ENCODE measurements at places on chromosomes 5 and 9.

DNA sequence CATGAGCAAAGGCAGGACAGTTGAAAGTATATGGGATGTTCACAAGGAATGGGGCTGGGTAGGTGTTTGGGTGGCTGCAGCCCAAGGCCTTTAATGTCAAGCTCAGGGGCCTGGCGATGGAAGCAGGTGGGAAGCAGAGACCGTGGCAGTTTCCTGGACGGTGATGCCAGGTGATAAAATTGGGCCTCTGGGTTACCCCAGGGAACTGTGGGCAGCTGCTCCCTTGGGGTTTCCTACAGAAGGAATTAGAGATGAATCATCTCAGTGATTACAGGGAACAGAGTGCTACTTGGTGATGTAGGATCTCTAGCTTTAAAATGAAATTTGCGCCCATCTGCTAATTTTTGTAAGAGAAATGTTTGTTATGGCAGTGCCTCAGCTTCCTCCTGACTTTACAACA lies 39.2 kb downstream of the TSTD2 start:
- DNase-seq, result no peak

GRCh38 chr5:31995006-31995405 lies 179.1 kb downstream of the GOLPH3 start:
- no peak for DNase-seq

DNA sequence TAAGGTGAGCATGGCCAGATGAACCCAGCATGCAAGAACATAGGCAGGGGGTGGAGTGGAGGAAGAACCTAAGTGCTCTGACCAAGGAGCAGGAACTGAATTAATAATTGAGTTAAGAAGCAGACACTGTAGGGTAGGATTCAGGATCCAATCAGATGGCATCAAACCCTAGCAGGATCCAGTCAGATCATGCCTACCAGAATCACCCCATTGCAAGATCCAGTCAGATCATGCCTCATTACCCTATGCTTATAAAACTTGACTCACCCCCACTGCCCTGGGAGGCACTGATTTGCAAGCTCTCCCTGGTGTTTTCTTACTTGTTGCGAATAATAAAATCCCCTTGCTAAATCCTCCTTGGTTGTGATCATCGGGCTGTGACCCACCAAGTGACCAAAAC lies 19.7 kb downstream of the TUSC1 start:
- peak; percentile 29 for DNase-seq

GRCh38 chr9:110114086-110114858 lies 93.7 kb downstream of the C9orf152 start:
- DNase-seq, result peak; percentile 56

- no peak for DNase-seq
Observed at GRCh38 chr9:14945351-14945750, 35.1 kb upstream of the FREM1 start.

Data from epithelial cell of esophagus (primary cell).